ENCODE measurements at places on chromosomes 4 and X.

DNA sequence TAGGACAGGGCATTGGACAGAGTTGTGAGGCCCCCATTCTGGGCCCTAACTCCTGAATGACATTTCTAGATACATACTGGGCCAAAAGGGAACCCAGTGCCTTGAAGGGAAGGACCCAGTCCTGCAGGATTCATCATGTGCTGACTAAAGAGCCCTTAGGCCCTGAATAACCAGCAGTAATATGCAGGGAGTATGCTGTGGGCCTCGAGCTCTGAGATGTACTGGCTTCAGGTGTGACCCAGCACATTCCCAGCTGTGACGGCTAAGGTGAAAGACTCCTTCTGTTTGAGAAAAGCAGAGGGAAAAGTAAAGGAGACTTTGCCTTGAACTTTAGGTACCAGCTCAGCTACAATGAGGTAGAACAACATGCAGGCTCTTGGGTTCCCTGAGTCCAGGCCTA lies 138.2 kb upstream of the HUWE1 start:
- no peak for DNase-seq

- no peak for DNase-seq
Observed at GRCh38 chrX:153965406-153965805, 6.2 kb downstream of the HCFC1 start.

DNA sequence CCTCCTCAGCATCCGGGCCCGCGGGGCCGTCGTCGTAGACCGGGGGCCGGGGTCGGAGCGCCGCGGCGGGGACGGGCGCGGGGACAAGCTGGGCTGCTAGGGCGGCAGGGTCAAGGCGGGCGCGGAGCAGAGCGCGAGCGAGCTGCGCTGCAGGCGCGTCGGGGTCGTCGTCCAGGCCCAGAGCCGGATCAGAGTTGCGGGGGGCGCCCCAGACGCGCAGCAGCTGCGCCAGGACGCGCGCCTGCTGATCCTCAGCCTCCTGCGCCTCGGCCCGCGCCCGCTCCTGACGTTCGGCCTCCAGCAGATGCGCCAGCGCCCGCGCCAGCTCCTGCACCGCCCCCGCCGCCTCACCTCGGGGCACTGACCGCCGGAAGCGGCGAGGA lies 3.5 kb downstream of the PCSK1N start:
- no peak for DNase-seq

GRCh38 chr4:9685692-9686091 lies 95.7 kb upstream of the DRD5 start:
- DNase-seq = no peak

- no peak for DNase-seq
Observed at GRCh38 chr4:13533670-13534343, 10.5 kb downstream of the NKX3-2 start.

DNA sequence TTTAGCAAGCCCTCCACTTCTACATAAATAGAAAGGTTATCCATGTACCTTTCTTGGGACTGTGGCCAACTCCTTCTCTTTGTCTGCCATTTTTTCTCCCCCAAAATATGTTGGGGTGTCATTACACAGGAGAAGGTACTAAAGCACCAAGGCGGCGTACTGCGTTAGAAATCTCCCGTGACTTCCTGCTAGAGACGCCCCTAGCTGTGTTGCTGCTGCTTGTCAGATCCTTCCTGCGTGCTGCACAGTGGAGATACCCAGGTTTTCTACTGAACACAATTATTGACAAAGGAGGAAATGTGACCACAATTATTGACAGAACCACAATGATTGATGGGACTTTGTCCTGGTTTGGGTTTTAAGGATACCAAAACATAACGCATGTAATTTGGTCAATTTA lies 97.7 kb downstream of the EFHC2 start:
- no peak for DNase-seq

DNA sequence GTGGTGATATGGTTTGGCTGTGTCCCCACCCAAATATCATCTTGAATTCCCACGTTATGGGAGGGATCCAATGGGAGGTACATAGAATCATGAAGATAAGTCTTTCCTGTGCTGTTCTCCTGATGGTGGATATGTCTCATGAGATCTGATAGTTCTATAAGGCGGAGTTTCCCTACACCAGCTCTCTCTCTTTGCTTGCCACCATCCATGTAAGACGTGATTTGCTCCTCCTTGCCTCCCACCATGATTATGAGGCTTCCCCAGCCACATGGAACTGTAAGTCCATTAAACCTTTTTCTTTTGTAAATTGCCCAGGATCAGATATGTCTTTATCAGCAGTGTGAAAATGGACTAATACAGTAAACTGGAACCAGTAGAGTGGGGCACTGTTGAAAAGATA lies 39.5 kb downstream of the HSD17B13 start:
- DNase-seq = no peak

DNA sequence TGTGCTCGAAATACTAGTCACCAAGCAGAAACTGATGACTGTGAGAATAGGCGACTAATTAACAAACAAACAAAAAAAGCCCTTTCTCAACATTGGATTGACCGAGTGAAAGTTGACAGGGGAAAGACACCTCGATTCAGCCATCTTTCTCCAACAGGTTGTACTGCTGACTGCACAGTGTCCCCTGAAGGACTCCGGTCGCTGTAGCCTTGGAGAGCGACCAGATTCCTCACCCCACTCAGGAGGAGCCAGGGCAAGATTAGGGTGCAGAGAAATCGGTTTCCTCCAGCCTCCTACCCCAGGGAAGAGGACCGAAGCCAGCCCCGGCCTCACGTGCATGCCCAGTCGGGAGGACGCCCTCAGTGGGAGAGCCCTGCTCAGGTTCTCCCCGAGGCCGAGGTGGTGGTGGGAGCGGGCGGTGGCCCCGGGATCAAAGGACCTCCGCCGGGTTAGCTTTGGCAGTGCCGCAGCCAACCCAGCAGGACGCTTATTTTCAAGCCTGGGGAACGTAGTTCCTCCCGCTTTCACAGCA lies 1.1 kb upstream of the RAP1GDS1 start:
- DNase-seq = no peak

GRCh38 chr4:158760866-158761265 lies 8.0 kb upstream of the FNIP2 start:
- DNase-seq = no peak

DNA sequence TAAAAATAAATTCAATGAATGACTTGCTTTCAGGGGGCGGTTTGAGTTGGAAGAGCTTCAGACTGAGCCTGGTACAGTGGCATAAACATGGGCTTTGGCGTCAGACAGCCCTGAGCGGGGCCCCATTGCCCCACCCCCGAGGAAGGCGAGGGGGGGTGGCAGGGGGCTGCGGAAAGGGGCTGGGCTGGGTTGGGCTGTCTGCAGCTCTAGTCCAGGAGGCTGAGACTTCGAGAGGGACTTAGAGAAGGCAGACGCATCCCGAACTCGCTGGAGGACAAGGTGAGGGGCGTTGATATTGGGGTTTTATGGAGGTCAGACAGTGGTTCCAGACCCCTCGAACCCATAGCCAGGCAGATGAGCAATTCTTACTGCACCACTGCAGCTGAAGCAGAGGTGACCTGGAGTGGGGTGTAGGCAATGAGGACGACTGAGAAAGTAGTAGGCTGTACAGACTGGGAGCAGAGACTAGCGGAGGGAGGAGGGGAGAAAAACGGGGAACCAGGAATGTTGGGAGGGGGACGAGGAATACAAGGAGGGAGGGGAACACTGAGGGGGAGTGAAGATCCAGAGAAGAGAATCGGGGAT lies at the start of gene MAGED2:
Gene MAGED2, plus strand, starts transcription at position 222 of the 585 bp plus-strand sequence. CDS start 1,587 bp downstream, outside the sequence.
- DNase-seq = no peak

DNA sequence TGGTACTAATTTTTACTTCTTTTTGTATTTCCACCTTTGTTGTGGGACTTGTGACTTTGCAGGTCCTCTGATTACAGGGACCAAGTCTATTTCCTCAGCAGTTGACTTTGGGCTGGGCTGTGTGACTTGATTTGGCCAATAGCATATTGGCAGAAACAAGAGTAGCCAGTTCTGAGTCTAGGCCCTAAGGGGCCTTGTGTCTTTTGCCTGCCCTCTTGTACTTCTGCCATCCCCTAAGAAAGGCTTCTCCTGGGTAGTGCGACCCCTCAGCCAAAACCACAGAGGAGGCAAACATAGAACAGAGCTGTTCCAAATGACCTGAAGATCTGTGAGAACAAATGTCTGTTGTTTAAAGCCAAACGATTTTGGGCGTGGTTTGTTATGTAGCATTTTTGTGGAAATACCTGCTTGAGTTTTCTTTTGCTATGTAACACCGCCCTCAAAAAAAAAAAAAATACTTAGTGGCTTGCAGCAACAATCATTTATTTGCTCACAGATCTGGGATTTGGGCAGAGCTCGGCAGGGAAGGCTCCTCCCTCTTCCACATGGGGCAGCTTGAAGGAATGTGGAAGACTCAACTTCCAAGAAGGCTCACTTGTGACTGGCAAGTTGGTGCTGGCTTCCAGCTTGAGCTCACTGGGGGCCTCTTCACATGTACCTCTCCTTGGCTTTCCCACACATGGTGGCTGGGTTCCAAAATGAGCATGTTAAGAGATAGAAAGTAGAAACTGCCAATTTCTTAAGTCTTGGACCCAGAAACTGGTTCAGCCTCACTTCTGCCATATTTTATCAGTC lies 423.0 kb upstream of the CNKSR2 start:
- DNase-seq = no peak

GRCh38 chr4:153468587-153468986 lies 2.4 kb downstream of the TMEM131L start:
- no peak for DNase-seq

GRCh38 chrX:39981946-39982345 lies 115.8 kb downstream of the BCOR start:
- DNase-seq = no peak

DNA sequence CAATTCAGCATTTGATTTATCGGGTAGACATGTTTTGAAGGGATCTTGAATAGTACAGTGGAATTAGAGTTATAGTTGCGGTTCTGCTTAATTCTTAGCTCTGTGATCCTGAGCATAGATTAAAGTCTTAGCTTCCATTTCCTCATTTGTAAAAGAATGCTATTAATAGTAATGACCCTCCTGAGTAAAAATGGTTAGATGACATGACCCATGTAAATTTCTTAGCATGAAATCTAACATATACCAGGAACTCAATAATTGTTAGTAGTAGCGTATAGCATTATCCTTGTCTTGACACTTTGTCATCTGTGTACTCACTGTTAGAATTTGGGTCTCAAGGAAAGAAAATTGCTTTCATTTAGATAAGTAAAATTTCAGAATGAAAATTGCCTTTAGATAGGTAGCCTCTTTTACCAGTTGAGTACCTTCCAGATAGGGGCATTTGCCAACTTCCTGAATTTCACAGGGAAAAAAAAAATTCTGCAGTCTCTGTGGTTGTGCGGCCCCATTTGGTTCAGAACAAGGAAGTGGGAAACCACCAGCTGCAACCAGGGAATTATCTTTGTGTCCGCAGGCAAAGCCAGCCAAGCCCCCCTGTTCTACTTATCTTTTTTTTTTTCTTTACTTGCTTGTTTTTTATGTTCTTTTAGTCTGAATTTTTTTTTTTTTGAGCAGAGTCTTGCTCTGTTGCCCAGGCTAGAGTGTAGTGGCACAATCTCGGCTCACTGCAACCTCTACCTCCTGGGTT lies 86.9 kb downstream of the TMEM164 start:
- no peak for DNase-seq

DNA sequence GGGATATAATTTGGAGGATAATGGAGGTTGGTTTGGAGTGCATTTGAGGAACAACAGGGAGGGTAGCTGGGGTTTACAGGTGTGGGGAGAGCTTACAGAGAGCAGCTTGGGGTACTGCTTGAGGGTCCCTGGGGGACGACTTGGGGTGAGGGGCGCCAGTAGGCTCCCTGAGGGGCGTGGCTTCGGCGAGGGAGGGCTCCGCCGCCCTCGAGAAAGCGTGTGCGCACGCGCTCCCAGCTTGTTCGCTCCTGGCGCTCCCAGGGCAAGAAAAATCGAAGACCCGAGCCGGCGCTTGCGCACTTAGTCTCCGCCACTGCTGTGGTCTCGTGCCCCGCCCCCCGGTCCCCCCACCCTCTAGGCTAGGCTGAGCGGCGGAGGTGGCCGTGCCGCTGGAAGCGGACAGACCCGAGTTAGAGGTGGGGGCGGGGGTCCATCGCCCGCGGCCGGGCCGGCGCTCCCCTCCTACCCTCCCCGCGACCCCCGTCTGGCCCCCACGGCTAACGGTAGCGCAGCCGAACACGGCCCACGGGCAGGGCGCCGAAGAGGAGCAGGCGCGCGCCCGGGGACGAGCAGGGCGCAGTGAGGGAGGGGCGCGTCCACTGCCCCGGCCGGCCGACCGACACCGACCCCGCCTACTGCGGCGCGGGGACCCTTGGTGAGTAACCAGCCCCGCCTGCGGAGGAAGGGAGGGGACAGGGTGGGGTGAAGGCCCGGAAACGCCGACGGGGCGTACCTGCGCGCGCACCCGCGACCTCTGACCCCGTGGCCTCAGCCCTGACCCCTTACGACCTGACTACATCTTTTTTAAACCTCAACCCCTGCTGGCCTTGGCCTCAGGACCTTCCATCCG lies 5.4 kb upstream of the CCDC120 start:
- DNase-seq = no peak

DNA sequence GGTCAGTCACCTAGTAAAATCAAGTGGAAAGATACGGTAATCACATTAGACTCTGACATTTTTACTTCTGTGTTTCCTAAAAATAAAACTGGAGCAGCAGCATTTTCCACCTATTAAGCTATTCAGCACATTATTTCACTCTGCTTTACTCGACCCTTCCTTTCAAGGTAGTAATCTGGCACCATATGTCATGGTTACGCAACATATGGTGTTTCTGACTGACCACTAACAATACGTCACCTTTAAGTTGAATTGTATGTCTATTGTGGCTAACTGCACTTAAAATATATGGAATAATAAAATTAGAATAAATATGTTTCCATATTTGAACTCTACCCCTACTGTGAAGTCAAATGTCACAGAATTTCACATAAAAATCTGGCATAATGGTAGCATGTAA lies 168.8 kb downstream of the CDS1 start:
- DNase-seq = no peak

GRCh38 chr4:139458999-139459398 lies 5.1 kb downstream of the RAB33B start:
- DNase-seq = no peak

DNA sequence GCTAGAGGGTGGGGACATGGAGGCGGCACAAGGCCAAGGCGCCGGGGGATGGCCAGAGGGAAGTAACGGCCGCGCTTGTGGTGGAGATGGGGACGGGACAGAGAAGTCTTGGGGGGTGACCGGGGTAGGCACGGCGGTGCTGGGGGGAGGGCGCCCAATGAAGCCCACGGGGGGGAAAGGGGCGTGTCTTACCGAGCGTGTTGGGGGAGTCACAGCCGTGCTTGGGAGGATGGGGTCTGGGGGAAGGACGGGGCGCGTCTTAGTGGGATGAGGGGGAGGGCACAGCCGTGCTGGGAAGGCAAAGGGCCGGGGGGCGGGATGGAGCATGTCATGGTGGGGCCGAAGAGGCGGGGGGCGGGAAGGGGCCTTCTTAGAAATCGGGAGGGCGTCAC lies 952 bp downstream of the ARSD start:
- DNase-seq = no peak

GRCh38 chrX:150308532-150309157 lies 54.5 kb upstream of the MAMLD1 start:
- DNase-seq = no peak

- no peak for DNase-seq
Observed at GRCh38 chr4:48222491-48222890, 47.1 kb downstream of the TEC start.

Measured in AG09309 (cell line).